ENCODE measurements at places on chromosomes 4 and X. TPM values are rescaled to one million over a fixed set of nuclear protein-coding genes. Genes with fewer than 3 reads are reported as not detected.

DNA sequence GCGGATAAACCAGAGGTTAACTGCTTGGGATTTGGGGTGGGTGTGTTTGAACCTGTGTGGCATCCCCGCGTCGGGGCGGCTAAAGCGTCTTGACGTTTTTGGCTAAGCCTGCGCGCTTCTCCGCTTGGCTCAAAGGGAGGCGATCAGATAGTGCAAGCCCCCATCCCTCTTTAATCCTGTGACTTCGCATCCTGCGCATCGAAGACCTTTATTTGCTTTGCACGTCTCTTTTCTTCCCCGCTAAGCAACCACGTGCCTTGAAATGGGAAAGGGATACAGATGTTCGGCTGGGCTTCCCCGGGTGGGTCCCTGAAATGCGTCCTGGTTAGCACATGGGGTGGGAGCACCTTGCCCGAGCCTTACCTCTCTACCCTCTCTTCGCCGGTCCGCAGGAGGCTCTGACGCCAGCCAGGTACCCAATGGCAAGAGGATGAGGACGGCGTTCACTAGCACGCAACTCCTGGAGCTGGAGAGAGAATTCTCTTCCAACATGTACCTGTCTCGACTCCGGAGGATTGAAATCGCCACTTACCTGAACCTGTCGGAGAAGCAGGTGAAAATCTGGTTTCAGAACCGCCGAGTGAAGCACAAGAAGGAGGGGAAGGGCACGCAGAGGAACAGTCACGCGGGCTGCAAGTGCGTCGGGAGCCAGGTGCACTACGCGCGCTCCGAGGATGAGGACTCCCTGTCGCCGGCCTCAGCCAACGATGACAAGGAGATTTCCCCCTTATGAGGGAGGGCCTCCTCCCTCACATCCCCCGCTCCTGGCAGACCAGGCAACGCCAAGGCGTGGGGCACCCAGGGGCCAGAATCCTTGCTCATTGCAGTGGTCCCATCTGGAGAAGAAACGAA is 1.5 kb downstream of the GSX2 start:
- H3K27me3 ChIP-seq, result peaks cover 80% of the 10 kb centered on the region
- H3K4me1 ChIP-seq, result peaks cover 35% of the 10 kb centered on the region
- peak overlapping the region; percentile 62 for H3K4me3 ChIP-seq
- peak overlapping the region; percentile 55 for H3K27ac ChIP-seq

- no peaks in the 10 kb centered on the region for H3K27me3 ChIP-seq
- H3K27ac ChIP-seq, result peak overlapping the region; percentile 23
- H3K4me1 ChIP-seq, result peaks cover 19% of the 10 kb centered on the region
- H3K4me3 ChIP-seq, result no peak overlapping the region
- DNase-seq, result no peak
Observed at GRCh38 chr4:3107271-3107670, 32.8 kb downstream of the HTT start.

The HSFX2 gene
- not detected for total RNA-seq

DNA sequence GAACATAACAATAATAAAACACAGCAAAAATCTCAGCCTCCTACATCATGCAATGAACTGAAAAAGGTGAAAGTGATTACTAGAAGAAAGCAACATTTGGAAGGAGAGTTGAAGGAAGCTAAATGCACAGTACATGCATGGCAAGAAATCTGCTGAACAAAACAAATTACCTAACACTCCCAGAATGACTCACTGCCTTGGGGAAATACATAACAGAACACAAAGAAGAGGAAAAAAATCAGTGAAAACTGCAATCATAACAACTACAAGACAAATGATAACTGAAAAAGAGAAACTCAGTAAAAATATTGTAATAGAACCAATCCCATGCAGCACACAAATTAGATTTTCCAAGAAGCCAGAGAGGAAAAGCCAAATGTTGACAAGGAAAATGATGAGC is 1513.2 kb downstream of the ARAP2 start:
- no peak overlapping the region for H3K4me3 ChIP-seq
- H3K27me3 ChIP-seq, result no peaks in the 10 kb centered on the region
- H3K27ac ChIP-seq, result no peak overlapping the region
- H3K4me1 ChIP-seq, result no peaks in the 10 kb centered on the region
- no peaks in the 10 kb centered on the region for H3K36me3 ChIP-seq
- no peak for DNase-seq

DNA sequence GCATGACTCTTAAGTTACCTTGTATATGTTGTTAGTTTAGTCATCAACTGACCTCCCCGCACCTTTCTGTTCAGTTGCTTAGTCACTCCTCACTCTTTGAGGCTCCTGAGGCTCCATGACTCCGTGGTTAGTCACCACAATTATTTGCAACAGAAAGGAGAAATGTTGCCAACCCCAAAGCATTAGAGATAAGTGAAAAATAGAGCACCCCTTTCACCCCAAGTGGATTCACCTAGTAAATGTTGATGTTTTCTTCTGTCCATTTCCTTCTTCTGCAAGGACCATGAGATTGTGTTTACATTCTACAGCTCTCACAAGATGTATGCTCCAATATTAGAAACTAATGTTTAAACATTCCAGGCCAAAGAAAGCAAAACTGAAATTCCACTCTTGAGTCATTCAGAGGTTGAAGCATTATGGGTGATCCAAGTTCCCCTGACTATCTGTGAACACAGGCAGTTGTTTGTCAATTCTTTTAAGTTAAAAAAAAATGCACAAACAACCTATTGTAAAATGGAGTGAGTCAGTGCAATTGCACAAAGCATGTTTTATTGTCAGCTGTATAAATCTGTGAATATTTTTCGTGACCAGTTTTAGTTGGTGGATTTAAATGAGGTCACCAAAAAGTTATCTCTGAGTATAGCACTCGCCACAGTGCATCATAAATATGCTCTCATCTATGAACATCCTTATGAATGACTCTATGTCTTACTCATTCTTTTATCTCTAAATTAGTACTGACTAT is 552.4 kb upstream of the MAGEB2 start:
- no peaks in the 10 kb centered on the region for H3K36me3 ChIP-seq
- no peak overlapping the region for H3K27ac ChIP-seq
- no peak overlapping the region for H3K4me3 ChIP-seq
- no peak for DNase-seq

The VEGFD gene
- not detected for total RNA-seq

The ADH1C gene
- not detected for total RNA-seq

GRCh38 chrX:80876877-80877276 is 67.2 kb upstream of the BRWD3 start:
- no peaks in the 10 kb centered on the region for H3K4me1 ChIP-seq
- no peak overlapping the region for H3K27ac ChIP-seq
- no peak for DNase-seq
- H3K27me3 ChIP-seq, result no peaks in the 10 kb centered on the region

DNA sequence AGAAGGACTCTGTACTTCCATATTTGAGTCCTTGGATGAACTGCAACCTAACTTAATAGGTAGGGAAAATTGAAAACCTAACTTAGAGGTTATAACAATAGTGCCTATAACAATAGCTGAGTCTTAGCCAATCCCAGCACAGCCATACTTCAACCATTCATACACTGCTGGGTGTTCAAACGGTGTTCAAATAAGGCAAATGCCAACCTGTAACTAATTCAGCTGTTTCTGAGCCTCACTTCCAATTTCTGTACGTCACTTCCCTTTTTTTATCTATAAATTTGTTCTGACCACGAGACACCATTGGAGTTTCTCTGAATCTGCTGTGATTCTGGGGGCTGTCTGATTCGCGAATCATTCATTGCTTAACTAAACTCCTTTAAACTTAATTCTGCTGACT is 9.6 kb upstream of the GRSF1 start:
- H3K27me3 ChIP-seq, result no peaks in the 10 kb centered on the region
- no peak overlapping the region for H3K27ac ChIP-seq
- H3K4me1 ChIP-seq, result no peaks in the 10 kb centered on the region
- peaks cover 4% of the 10 kb centered on the region for H3K36me3 ChIP-seq

GRCh38 chr4:151860561-151861093 is 99.8 kb upstream of the GATB start:
- no peak for DNase-seq
- peaks cover 27% of the 10 kb centered on the region for H3K27me3 ChIP-seq
- no peaks in the 10 kb centered on the region for H3K4me1 ChIP-seq
- H3K27ac ChIP-seq, result no peak overlapping the region

GRCh38 chr4:98712607-98713006 is 54.2 kb upstream of the TSPAN5 start:
- H3K36me3 ChIP-seq, result peaks cover 12% of the 10 kb centered on the region
- no peaks in the 10 kb centered on the region for H3K4me1 ChIP-seq
- no peak overlapping the region for H3K27ac ChIP-seq
- H3K27me3 ChIP-seq, result peaks cover 3% of the 10 kb centered on the region
- no peak overlapping the region for H3K4me3 ChIP-seq

The CLIC2 gene
- total RNA-seq, result 0.20 TPM

GRCh38 chrX:19772096-19772821 is 115.1 kb downstream of the SH3KBP1 start:
- DNase-seq, result no peak
- H3K36me3 ChIP-seq, result peaks cover 5% of the 10 kb centered on the region
- H3K27me3 ChIP-seq, result no peaks in the 10 kb centered on the region

The SHOX gene
- total RNA-seq, result not detected

DNA sequence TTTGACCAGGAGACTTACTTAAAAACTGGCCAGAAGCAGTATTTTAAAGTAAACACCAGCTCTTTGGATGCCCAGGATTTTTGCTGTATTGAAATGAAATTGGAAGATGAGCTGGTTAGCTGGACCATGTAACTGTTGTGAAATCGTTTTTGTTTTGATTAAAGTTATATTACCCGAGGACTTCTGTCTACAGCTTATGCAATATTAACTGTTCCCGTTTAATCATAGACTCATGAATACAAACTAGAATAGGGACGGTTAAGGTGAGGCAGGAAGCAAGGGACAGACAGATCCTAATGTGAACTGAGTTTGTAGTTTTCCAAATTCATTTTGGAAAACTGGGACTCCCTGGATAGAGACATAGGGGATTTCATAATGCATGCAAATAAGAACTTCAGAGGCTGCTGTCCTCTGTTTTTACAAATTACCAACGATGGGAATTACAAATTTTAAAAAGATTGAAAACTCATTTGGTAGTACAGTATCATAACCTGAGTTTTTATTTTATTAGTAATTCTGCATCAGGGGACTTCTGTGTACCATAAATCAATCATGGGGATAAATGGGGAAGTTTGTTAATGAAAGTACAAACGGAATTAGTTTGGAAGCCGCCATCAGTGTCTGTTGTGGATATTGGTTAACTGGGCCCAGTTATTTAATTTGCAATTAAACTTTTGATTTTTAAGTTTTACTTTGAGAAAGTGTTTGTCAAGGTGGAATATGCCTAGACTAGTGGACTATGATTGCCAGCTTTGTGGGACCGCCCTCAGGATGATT is 304.4 kb downstream of the AFF2 start:
- H3K4me1 ChIP-seq, result no peaks in the 10 kb centered on the region
- no peak overlapping the region for H3K4me3 ChIP-seq
- H3K27ac ChIP-seq, result no peak overlapping the region
- no peak for DNase-seq
- no peaks in the 10 kb centered on the region for H3K36me3 ChIP-seq

The PLP2 gene
- total RNA-seq, result 72.9 TPM

GRCh38 chr4:4333265-4333706 is 43.2 kb downstream of the ZBTB49 start:
- no peaks in the 10 kb centered on the region for H3K4me1 ChIP-seq
- no peak overlapping the region for H3K4me3 ChIP-seq
- no peaks in the 10 kb centered on the region for H3K27me3 ChIP-seq
- H3K36me3 ChIP-seq, result no peaks in the 10 kb centered on the region

The ARHGEF9 gene
- 18.9 TPM for total RNA-seq

DNA sequence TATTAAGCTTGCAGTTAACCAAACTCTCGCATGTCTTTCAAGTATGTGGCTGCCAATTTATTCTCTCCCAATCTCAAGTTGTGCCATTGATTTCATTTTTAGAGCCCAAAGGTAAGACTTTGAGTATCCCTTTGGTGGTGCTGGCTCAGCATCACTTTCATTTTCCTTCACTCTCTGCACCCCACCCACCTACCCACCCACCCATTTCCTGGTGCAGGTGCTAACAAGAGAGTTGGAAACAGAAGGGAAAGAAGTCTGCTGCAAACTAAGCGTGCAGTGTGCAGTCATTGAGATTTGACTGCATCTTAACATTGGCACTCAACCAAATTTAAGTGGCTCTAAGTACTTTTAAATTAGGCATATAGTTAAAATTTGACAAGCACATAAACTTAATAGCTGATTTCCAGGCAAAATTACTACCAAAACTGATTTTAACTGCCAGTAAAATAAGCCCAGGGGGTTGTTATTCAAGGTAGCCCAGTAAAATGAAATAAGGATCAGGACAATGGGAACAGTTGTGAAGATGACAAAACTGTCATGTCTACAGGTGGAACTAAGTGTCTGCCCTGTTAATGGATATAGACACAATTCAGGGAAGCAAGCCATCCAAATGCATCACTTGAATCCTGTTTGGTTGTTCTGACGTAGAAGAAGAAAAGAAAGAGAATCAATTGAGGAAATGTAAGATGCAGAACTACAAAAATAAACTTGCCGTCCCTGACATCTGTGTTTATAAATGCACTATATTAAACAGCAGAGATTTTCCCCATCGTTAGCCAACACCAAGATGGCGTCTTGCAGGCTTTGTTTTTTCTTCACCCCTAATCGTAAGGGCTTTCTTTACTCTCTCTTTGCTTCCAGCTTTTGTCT is 184.2 kb downstream of the KDR start:
- no peak for DNase-seq
- H3K4me1 ChIP-seq, result peaks cover 34% of the 10 kb centered on the region
- H3K4me3 ChIP-seq, result peak overlapping the region; percentile 43
- H3K27ac ChIP-seq, result peak overlapping the region; percentile 11
- peaks cover 4% of the 10 kb centered on the region for H3K36me3 ChIP-seq
- H3K27me3 ChIP-seq, result no peaks in the 10 kb centered on the region

The C4orf51 gene
- total RNA-seq, result not detected

The GABRG1 gene
- not detected for total RNA-seq

DNA sequence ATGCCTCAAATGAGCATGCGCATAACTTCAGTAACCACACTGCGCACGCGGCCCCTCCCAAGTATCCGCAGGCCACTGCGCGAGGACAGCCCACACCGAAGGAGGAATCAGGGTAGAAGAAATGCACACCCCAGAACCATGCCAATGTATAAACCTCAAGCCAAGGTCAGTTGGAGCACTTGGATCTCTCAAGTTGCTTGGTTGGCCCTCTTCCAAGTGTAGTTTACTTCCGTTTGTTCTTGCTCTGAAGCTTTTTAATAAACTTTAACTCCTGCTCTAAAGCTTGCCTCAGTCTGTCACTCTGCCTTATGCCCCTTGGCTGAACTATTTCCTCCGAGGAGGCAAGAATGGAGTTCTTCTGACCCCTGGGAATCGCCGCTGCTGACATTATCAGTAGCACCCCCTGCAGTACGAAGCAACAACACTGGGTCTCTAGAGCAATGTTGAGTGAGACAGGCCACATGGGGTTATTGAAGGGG is 22.0 kb upstream of the SPINK2 start:
- no peaks in the 10 kb centered on the region for H3K27me3 ChIP-seq
- no peaks in the 10 kb centered on the region for H3K36me3 ChIP-seq
- no peak overlapping the region for H3K4me3 ChIP-seq
- DNase-seq, result no peak

DNA sequence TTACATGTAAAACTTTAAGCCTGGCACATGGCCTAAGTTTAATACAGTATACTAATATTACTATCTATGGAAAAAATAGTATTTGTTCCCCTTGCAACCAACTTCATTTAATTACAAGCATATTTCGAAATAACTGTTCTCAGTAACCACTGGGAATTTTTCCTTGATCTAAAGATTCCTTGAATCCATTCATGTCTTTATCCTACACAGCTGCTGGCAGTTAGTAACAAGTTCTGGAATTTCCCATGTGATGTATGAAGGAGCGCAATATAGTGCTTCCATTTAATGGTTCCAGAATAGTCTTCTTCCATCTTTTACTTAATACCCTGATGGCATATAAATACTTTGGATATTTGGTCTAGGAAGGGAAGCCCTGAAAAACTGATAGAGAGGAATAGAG is 136.5 kb downstream of the AASDH start:
- no peaks in the 10 kb centered on the region for H3K4me1 ChIP-seq
- no peaks in the 10 kb centered on the region for H3K36me3 ChIP-seq
- H3K27ac ChIP-seq, result no peak overlapping the region
- DNase-seq, result no peak
